ENCODE measurements at places on chromosomes 13 and 19.

DNA sequence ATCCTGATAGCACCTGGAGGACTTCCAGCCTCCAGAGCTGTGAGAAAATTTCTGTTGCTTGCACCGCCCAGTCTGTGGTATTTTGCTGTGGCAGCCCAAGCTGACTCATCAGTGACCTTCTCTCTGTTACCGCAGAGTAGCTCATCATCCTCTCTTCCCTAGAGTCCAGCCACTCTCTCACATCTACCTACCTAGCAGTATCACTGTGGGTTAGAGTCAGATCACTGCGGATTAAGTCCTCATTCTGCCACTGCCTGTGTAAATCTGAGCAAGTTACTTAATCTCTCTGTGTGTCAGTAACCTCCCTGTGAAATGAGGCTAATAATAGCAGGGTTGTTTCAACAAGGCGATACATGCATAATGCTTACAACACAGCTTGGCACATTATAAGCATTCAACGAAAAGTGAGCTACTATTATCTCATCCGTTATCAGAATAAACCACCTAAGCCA, 40.3 kb upstream of the USPL1 start:
- DNase-seq = peak; percentile 12

DNA sequence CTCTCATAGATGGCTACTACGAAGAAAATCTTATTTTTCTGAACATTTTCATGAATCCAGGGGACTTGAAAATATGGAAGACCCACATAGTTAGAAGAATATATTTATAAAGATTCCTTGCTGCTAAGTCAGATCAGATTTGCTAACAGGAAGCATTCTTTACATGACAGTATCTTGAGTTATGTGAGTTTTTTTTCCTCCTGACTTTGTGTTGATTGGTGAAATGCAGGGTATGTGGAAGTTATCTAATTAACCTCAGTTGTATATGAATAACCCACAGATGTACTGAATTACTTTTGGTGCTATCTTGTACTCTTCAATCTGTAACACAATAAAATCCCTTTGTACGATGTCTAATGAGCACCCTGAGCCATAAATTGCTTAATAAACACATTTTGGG, 53.8 kb downstream of the ESD start:
- DNase-seq = no peak

GRCh38 chr13:61144834-61145593, 270.6 kb downstream of the PCDH20 start:
- no peak for DNase-seq

- DNase-seq = no peak
Observed at GRCh38 chr13:93216122-93216521, 10.5 kb upstream of the GPC6 start.
